Astrocyte (in vitro differentiated cells and primary cell): ENCODE measurements at places on chromosomes 7 and 10.
A peak's percentile ranks its signal among the peaks of the same experiment; 100 is the strongest.

- DNase-seq: no peak
Measured at GRCh38 chr10:114387784-114388183, 16.5 kb downstream of the AFAP1L2 start.

- DNase-seq: peak; percentile 60
Measured at GRCh38 chr7:151756076-151756731, 120.7 kb downstream of the PRKAG2 start.

GRCh38 chr7:27946351-27946750 lies 206.4 kb downstream of the TAX1BP1 start:
- no peak for DNase-seq

DNA sequence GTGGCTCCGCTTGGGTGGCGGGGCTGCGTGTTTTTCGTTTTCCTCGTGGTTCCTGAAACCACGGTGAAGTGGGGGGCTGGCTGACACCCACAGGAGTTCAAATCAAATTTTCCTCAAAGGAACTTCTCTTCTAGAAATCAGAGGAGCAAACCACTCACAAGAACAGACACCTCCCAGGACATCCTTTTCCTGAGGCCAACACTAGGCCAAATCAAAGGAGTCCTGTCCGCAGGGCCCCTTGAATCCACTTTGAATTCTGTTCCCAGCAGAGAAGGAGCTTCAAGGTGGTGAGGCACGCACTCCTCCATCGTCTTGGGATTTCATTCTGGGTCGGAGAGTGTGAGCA lies 29.9 kb upstream of the ZNF273 start:
- DNase-seq: no peak

GRCh38 chr10:124588736-124589490 lies 127.3 kb downstream of the LHPP start:
- DNase-seq: peak; percentile 35

DNA sequence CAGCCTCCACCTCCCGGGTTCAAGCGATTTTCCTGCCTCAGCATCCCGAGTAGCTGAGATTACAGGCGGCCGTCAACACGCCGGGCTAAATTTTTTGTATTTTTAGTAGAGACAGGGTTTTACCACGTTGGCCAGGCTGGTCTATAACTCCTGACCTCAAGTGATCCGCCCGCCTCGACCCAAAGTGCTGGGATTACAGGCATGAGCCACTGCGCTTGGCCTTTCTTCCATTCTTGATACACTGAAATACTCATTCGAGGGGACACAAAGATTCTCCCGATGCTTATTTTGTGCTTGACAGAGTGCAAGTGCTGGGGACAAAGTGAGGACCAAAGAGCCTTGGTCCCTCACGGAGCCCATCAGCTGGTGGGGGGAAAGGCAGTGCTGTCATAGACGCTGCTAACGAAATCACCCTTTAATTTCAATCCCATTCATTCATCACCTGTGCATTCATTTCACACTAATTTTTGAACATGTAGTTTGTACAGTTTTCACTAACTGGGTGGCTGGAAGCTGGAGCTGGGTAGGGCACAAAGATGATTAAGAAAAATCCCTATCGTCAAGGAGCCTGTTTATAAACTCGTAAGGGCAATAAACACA lies 621 bp upstream of the FAM133B start:
- DNase-seq: no peak
